Activated CD4-positive, CD25-positive, alpha-beta regulatory T cell (primary cell): ENCODE measurements at places on chromosomes 6 and 20.

DNA sequence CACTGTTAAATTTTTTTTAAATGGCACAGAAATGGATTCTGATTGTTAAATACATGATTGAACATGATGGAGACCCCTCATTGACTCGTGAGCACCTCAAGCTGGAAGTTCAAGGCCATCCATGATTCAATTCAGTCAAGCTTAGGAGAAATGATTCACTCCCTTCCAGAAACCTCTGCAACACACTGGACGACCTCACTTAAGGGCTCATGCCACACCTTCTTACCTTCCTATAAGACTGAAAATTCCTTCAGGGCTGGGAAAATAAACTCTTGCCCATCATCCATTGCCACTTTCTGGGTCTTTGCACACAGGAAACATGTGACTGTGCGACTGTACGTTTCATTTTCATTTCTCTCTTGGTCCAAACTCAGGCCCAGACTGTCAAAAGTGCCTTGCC is 196.4 kb downstream of the TBXT start:
- no peak for DNase-seq

- DNase-seq = no peak
Measured at GRCh38 chr6:26502626-26503025, 2.5 kb downstream of the BTN1A1 start.

DNA sequence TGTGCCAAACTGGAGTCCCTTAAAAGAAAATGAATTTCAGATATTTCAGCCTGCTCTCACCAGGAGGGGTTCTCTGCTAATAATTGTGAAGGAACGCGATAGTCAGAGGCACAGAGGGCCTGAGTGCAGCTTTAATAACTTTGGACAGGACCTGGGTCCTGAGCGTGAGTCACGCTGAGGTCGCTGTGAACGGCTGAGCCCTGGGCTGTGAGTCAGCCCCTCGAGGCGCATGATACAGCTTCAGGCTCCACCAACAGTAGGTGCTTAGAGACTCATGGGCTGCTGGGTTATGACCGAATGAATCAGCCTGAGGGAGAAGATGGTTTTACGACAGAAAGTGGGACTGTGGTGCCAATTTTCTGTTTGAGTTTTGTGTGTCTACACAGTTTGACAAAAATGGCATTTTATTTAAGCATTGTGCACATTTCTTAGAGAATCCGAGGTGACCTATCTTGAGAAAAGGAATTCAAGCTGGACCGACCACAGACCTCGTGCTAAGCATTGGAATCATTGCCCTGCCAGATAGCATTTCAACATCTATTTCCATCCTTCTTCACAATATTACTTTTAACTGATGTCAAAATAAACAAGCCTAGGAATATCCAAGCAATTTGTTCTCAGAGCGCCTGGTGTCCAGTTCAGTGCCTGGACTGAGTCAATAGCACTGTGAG is 183.0 kb downstream of the THBS2 start:
- no peak for DNase-seq

DNA sequence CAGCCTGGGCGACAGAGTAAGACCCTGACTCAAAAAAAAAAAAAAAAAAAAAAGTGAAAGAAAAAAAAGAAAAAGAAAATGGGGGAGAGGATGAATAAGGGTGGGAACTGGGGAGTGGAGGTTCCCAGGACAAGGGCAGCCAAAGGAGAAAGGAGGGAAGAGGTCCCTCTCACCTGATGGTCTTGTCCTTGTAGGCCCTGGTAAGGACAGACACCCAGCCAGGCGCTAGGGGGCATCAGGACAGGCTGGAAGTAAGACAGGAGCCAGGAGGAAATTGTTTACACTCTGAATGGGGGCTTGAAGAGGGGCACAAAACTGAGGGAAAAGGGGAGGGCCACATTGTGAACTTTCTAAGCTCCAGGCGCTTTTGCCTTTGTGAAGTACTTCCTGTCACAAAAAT is 2.3 kb upstream of the ALDH5A1 start:
- no peak for DNase-seq

DNA sequence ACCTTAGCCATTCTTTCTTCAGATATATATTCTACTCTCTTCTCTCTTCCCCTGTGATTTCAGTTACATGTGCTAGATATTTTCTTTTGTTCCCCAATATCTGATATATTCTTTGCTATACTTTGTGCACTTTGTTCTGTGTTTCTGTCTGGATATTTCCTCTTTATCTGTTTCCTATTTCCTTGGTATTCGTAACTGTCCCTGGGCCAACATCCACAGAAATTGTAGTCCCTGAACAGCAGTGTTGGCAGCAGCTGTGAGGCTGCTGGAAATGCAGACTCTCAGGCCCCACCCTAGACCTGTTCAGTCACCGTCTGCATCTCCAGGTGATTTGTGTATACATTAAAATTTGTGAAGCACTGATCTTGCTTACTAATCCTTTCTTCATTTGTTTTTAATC is 522.9 kb upstream of the SOX4 start:
- no peak for DNase-seq

DNA sequence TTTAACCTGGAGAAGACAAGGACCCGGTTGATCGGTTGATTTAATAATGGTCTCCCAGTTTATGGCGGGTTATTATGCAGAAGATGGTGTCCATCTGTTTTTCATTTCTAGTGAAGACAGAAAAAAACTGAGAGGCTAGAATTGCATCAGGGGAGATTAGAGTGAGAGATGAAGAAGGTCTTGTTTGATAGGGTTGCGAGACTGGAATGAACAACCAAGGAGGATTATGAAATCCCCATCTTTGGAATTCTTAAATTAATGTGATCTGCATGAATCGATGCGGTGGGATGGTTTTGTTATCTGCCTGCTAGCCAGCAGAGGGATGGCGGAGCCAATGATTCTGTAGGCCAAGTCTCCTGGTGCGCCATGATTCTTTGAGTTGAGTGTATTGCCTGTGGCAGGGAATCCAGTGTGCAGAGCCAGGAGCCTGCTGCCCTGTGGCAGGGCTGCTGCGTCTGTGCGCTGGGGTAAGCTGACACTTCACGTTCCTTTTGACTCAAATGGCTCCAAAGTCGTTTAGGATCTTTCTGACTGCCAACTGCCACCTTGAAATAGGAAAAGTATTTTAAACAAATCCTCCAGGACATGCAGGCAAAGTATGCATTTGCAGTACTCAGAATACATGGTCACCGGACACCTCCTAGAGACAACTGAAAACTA is 200.1 kb downstream of the CLIC5 start:
- DNase-seq = no peak

- DNase-seq = peak; percentile 23
Measured at GRCh38 chr6:27138837-27139755, 108.4 kb upstream of the PRSS16 start.

DNA sequence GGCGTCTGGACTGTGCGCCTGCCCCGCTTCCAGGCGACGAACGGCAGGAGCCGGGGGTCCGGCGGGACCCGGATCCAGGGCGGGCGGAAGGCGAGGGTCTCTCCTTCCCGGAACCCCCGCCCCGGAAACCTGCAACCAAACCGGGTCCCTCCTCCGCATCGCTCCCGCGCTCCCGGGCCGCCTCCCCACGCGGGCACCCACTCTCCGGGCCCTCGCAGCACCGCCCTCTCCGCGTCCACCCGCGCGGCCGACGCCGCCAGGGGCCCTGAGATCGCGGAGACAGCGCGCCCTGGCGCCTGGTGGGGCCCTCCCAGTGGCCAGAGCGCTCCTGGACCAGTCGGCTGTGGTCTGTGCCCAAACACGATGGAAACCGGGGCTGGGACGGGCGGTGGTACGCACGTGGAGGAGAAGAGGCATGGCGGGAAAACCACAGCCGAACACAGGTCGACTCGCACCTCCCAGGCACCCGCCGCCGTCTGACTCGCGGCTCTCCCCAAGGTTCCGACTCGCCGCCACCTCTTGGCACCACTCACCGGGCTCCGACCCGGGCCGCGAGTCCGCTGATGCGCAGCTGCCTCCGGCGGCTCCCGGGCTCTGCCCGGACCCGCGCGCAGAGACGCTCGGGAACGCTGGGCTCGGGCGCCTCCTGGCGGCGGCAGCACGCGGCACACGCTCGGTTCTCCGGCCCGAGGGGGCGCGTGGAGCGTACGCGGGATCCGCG is 7.9 kb downstream of the NKX2-2 start:
- DNase-seq = peak; percentile 41

DNA sequence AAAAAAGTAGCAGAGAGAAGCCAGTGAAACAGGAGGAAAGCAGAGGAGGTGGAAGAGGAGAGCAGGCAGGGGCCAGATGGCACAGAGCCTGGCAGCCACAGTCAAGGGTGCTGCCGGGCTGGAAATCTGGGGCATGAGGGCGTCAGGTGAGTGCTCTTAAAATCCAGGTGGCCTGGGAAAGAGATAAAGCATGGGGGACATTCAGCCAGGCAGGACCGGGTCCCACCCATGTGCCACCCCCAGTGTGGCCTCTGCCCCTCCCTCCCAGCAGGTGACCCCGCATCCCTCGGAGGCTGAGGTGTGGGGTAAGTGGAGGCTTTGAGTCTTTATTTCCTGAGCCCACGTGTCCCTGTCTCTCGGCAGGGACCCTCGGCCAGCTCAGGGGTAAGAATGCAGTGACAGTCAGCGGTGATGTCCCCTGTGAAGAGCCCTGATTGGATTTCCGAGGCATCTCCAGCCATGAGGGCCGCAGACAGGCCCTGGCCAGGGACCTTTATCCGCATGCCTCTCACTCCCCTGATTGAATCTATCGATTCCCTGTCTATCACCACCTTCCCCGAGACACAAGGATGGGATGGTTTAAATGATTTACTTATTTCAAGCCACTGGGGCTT is 33.8 kb upstream of the SULF2 start:
- DNase-seq = no peak

GRCh38 chr20:48766205-48766604 is 61.6 kb downstream of the PREX1 start:
- no peak for DNase-seq

GRCh38 chr20:1185316-1185741 is 548 bp upstream of the TMEM74B start:
- no peak for DNase-seq

DNA sequence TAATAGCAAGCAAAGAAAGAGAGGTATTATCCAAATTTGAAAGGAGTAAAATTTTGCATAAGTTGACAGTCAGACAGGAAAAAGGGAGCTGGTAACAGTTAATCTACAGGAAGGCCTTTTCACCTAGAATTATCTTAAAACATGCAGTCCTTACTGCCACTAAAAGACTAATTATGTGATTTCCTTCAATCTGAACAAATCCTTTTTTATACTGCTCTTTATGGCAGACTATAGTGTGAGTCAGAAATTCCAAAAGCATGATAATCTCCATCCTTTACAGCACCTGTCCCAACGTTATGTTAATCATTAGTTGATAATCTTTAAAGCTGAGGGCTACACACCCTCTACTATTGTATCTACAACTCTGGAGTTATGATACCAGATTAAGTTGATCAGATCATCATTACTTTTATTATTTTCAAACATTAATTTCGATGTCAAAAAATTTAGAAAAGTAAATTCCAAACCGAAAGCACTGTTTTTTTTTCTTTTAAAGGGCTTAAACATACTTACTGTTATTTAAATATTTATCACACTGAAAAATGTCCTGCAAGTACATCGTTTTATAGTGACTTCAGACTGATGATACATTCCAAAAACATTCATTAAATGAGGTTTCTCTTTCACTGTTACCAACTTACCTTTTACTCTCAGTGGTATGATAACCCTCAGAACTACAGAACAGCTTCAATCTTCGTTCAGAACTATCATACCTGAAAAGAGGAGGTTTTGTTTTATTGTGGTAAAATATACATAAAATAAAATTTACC is 33.2 kb upstream of the AKAP7 start:
- DNase-seq = no peak

DNA sequence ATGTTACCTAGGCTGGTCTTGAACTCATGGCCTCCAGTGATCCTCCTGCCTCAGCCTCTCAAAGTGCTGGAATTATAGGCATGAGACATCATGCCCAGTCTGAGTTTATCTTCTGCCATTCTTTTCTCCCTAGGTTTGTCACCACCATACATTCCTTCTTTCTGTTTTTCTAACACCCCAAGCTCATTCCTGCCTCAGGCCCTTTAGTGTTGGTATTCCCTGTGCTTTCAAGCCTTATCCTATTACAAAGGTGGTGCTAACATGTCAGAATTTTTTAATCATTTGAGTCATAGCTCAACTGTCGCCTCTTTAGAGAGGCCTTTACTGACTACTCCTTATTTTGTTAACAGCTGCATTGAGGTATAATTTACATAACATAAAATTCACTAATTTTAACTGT is 221.1 kb upstream of the PRSS16 start:
- no peak for DNase-seq

- DNase-seq = no peak
Measured at GRCh38 chr6:46719099-46719498, 16.1 kb downstream of the PLA2G7 start.

- DNase-seq = no peak
Measured at GRCh38 chr20:23873370-23874015, 6.1 kb downstream of the CST5 start.

DNA sequence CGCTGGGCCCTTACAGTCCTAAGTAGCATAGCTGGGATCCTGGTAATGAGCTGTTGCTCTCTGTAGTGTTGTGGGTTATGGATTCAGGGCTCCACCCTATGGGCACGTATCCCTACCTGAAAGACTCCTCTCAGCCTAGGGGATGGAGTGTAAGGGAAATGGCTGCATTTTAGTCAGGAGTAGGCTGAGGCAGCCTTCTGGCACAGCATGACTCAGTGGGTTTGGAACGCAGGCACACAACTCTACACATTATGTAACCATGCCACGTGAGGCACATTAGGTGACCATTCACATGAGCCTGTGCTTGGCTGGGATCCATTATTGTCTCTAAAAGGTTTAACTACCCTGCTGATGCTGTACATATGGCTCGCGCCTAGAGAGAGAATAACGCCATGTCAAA is 27.8 kb downstream of the HDDC2 start:
- no peak for DNase-seq

DNA sequence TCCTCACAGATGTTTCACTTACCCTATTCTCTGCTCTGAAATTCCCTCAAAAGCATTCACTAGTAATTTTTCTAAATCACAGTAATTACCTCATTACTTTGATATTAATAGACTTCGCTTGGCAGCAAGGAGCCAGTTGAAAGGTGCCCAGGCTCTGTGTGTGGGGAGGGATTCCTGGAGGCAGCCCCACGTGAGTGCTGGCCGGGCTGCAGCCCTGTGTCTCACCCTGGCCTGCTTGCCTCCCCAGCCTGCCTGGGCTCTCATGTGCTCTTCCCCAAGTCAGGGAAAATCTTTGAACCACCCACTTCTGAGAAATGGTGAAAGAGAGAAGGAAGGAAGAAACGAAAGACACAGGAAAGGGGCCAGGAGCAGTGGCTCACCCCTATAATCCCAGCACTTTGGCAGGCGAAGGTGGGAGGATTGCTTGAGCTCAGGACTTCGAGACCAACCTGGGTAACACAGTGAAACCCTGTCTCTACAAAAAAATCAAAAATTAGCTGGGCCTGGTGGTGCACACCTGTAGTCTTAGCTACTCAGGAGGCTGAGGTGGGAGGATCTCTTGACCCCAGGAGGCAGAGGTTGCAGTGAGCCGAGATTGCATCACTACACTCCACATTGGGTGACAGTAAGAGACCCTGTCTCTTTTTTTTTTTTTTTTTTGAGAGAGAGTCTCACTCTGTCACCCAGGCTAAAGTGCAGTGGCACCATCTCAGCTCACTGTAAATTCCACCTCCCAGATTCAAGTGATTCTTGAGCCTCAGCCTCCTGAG is 20.0 kb upstream of the SNTA1 start:
- DNase-seq = no peak

- DNase-seq = no peak
Measured at GRCh38 chr6:13859871-13860555, 45.7 kb upstream of the MCUR1 start.

GRCh38 chr20:44019638-44020335 is 105.1 kb downstream of the TOX2 start:
- no peak for DNase-seq
